Activated CD8-positive, alpha-beta T cell treated with anti-CD3 and anti-CD28 coated beads, Interleukin-2, amount 10 ng/mL, durations not matched to agents 7 days and 5 days (primary cell): ENCODE measurements at places on chromosomes 16 and 17. TPM values are rescaled to one million over a fixed set of nuclear protein-coding genes. Genes with fewer than 3 reads are reported as not detected.

The HEATR9 gene
- total RNA-seq = 1.1 TPM

The PKD1 gene
- 66.0 TPM for total RNA-seq

The PIPOX gene
- 1.5 TPM for total RNA-seq

DNA sequence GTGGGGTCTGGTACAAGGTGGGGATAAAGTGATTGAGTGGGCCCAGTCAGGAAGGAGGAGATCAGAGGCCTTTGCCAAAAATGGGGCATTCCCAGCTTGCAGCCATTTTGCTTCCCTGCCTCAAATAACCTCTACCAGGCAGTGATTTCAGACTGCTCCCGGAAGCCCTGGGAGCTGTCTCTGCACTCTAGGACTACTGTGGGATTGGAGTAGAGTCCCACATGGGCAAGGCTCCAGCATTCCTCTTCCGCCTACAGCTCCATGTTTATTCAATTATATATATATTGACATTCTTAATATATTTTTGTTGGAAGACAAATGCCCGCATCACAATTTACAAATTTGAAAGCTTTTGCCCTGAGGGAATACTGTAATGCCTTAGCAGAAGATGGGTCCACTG is 13.5 kb downstream of the SUPT6H start:
- no peak for DNase-seq

- no peak for DNase-seq
Observed at GRCh38 chr17:65057531-65058090, 1.1 kb upstream of the GNA13 start.

GRCh38 chr17:67478401-67479041 is 101.4 kb downstream of the PITPNC1 start:
- no peak for DNase-seq

GRCh38 chr17:10589553-10590145 is 40.2 kb upstream of the MYH2 start:
- DNase-seq = no peak
